ENCODE measurements at places on chromosomes 13 and 19. TPM values are rescaled to one million over a fixed set of nuclear protein-coding genes. Genes with fewer than 3 reads are reported as not detected.

GRCh38 chr19:57813919-57814504, 701 bp downstream of the ZNF552 start:
- DNase-seq: peak; percentile 72

DNA sequence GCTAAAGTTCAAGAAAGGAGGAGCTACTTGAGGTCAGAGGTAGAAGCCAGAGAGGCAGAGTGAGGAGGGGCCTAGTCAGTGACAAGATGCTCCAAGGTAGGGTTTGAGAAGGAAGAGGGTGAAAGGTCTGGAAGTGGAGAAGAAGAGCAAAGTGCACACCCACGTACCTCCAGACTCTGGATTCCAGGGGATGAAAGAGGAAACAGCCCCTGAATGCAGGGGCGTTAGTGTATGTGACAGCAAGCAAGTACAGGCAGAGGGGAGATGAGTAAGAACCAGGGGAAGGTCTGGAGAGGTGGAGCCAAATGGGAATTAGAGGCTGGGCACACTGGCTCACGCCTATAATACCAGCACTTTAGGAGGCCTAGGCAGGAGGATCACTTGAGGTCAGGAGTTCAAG, 8.7 kb downstream of the RPS28 start:
- DNase-seq: no peak

- DNase-seq: no peak
Observed at GRCh38 chr13:64029343-64030093, 2613.9 kb upstream of the PCDH20 start.

DNA sequence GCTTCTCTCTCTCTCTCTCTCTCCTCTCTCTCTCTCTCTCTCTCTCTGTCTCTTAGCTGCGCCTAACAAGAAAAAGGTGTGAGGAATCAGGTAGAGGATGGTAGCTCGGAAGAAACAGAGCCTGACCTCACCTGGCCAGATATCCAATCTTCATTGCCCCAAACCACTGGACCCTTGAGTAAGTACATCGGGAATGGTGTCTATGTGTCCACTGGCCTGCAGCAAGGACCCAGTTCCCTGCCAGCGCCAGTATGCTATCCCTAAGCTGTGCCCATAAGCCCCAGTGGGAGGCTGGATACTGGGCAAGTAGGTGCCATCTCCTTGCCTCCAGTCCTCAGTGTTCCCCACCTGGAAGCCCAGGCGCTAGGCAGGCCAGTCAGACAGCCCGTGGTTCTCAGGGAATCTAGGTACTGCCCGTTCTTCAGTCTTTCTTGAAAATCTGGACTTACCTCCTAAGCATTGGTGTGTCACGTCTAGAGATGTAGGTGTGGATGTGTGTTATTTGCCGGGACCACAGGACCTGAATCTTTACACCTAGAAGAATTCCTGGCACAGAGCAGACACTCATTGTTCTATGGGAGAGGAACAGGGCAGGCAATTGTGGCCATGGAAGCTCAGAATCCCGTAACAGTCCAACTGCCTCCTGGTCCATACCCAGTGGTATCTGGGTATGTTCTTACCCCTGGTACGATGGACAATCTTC, 7.3 kb downstream of the URAD start:
- no peak for DNase-seq

BEST2 gene
- 12.1 TPM for total RNA-seq

- DNase-seq: no peak
Observed at GRCh38 chr13:107118506-107118905, 550.6 kb upstream of the ARGLU1 start.

PROZ gene
- total RNA-seq: not detected

SYNGR4 gene
- total RNA-seq: not detected
